ENCODE measurements at places on chromosomes 4 and X.

DNA sequence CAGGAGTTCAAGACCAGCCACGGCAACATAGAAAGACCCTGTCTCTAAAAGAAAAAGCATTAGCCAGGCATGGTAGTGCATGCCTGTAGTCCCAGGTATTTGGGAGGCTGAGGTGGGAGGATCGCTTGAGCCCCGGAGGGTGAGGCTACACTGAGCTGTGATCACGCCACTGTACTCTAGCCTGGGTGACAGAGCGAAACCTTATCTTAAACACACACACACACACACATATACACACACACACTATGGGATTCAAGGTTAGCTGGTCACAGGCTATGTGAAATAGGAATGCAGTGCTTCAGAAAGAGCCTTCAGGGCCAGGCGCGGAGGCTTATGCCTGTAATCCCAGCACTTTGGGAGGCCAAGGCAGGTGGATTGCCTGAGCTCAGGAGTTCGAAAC, 23.5 kb downstream of the NLGN3 start:
- no peak for DNase-seq

DNA sequence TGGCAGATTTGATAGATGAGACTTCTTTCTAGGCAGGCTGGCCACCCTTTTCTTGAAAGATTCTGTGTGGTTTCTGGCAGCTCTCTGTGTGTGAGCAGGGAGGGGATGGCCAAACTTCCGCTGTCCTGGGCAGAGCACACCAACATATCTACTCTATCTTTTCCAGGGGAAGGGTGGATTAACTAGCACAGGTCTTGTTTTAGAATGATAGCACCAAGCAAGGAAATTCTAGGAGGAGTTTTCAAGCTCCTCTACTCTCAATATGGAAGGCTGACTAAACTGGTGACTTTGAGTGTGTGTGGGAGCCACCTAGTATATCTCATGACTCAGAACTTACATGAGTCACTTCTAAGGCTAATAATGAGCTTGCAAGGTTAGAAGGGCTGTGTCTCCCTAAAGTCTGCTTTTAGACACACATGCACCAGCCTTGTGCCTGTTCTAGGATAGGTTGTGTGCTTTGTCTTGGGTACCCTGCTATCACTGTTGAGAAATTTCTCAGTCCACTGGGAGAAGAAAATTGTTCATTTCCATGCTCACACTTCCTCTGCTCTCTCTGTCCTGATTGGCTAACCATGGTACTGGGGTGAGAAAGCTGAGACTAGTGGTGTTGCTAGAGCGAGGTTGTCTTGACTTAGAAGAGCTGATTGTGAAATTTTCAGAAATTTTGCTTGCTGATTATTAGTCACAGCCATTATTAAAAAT, 72.9 kb downstream of the YIPF6 start:
- DNase-seq: no peak

- DNase-seq: peak; percentile 69
Observed at GRCh38 chr4:183840311-183840710, 64.8 kb upstream of the STOX2 start.

GRCh38 chr4:154126276-154126675, 337.4 kb upstream of the SFRP2 start:
- no peak for DNase-seq

GRCh38 chrX:39318506-39319343, 517.5 kb downstream of the MID1IP1 start:
- DNase-seq: no peak

DNA sequence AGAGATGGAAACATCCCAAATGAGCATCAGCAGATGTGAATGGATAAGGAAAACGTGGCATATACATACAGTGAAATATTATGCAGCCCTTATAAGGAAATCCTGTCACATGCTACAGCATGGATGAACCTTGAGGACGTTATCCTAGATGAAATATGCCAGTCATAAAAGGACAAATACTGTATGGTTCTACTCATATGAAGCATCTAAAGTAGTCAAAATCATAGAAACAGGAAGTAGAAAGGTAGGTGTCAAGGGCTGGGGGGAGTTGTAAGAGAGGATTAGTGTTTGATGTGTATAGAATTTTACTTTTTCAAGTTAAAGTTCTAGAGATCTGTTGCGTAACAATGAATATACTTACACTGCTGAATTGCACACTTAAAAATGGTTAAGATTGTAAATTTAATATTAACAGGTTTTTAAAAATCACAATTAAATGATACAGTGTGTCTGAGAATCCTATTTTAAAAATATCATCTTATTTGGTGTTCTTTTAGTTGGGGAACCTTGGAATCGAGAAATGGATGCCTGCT, 58.5 kb downstream of the KDM6A start:
- no peak for DNase-seq

DNA sequence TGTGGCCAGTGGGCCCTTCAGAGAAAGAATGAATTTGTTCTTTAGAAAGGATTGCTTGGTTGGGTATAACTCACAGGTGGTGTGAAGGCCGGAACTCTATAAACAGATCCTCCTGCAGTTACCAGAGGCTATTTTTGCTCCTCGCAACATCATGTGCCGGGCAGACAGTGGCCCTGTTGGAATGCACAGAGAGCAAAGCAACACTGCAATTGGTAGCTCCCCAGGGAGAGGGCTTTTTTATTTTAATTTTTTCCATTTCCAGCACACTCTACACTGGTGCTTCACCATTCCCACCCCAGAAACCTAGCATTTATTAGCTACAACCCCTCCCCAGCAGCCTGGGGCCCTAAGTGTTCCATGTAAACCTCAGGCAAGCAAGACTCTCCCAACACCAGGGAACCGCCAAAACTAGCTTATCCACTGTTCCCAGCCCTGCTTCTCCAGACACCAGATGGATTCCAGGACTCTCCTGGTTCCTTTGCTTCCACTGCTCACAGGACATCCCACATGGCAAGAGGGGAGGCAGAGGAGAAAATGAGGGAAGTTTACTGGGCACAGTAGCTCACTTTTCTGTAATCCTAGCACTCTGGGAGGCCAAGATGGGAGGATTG, 75.1 kb upstream of the TMEM164 start:
- DNase-seq: no peak

DNA sequence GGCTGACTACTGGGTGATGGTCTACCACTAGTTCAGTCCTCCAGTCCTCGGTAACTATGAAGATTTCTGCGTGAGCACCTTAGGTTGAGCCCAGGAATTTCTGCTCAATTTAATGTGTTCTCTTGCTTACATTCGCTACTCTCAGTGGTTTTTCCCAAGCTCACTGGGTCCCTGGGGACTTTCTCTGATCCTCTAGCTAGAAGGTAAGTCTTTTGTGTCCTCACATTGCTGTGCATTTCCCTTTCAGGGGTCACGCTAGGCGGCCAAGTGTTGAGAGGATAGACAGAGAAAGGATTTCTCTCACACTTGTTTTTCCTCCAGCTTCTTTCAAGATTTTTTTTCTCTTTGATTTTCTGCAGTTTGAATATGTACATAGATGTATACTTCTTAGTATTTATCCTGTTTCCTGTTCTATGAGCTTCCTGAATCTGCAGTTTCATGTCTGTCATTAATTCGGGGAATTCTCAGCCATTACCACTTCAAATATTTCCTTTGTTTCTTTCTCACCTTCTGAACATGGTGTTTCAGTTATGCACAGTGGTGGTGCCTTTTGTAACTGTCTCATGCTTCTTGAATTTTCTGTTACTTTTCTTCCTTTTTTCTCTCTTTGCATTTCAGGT, 17.5 kb downstream of the MAGEA9 start:
- no peak for DNase-seq

DNA sequence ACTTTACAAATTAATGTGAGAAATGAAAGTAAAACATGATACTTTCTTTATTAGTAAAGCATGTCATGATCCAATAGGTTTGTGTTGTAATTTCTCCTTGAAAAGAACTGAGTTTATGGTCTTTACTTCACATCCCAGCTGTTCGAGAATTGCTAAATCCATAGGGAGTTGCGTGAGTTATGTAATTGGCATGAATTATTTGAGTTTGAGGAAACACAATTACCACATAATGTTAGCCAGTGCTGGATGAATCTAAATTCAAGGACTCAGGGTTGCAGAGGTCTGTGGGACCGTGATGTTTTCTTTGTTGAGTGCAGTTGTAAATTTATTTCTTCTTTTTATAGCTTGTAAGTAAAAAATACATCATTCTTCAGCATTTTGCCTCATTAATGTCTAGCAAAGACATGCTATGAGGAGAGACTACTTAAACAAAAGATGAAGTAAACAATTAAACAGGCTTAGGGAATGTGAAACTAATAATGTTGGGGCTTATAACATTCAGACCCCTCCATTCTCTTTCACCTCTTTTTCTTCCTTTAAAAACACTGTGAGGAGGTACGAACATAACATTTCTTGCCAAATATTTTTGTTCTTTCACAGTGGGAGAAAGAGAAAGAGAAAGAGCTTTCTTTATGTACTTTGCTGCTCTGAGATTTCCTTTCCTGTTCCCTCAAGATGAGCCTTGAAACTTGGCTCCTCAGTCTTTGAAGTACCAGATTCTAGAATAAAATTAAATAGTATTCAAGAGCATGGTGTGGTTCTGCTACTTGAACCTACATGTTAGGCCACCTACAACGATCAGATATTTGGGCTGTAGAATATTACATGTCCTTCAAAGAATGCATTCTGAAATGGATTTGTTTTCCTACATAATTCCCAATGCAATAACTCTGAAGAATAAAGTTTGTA, 159.6 kb upstream of the ANK2 start:
- DNase-seq: no peak

- DNase-seq: no peak
Observed at GRCh38 chrX:47683184-47683828, 24.3 kb upstream of the UXT start.

DNA sequence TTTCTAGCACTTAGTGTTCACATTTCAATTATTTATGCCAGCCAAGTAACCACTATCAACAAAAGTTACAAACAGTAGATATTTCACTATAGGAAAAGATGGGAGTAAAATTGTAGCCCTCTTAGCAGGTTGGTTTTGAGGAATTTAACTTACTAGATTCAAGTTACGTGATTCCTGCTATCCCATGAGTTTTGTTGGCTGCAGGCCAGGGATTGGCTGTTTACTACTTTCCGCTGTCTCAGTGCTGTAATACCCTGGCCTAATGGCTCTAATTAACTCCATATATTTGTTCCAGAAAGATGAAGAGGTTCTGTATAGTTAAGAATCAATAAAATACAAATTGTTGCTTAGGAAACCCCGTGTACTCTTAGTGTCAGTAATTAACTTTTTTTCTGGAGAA, 55.5 kb upstream of the MAGED1 start:
- no peak for DNase-seq

- DNase-seq: no peak
Observed at GRCh38 chr4:74037076-74037955, 1.2 kb downstream of the CXCL3 start.

- no peak for DNase-seq
Observed at GRCh38 chr4:106898621-106899230, 137.4 kb downstream of the DKK2 start.

DNA sequence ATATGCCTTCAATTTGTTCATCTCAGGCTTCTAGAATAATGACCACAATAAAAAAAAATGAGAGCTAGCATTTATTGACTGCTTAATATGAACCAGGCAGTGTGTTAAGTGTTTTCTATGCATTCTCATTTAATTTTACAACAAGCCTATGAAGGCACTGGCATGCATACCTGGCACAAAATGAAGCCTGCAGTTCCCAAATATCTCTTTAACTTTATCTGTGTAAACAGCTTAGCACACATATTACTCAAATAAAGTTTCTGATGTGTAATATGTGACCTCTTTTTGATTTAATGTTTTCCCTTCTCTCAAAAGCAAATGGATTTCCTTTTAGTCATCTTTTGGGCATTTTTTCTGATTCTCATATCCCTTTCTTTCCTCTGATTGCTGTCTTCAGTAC, 671.8 kb downstream of the PCDH7 start:
- DNase-seq: no peak

GRCh38 chrX:1300449-1300848, 31.8 kb downstream of the CSF2RA start:
- no peak for DNase-seq

- DNase-seq: no peak
Observed at GRCh38 chrX:39159921-39160507, 358.8 kb downstream of the MID1IP1 start.

DNA sequence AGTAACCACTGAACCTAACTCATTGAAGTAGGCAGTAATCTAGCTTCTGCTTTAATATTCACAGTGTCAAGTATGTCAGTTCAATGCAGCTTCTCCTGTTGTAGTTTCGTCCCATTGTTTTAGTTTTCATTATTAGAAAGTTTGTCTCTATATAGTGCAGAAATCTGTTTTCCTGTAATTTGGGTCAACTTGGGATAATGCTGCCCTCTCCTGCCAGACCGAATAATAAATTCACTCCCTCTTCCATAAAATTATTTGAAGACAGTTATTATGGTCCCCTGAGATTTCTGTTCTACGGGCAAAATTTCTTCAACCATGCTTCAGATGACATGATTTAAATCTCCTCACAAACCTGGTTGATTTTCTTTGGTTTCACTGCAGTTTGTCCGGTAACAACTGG, 4.6 kb upstream of the LUZP4 start:
- no peak for DNase-seq

All from nucleus accumbens (tissue), 56 donors.